IMR-90 (cell line): ENCODE measurements at places on chromosomes 4 and X. TPM values are rescaled to one million over a fixed set of nuclear protein-coding genes. Genes with fewer than 3 reads are reported as not detected.

Gene CA5B
- total RNA-seq: 4.7 and 5.4 TPM in 2 replicates

Gene INTS6L
- total RNA-seq: 2.7 and 3.9 TPM in 2 replicates

Gene PCDH19
- total RNA-seq: not detected in 2 replicates

Gene CXorf65
- not detected in 2 replicates for total RNA-seq

Gene MAGEA10
- not detected in 2 replicates for total RNA-seq

Gene HMGN5
- total RNA-seq: 0.72 and 0.83 TPM in 2 replicates

Gene GPRIN3
- under 0.01 TPM in 1 of 2 replicates, not detected in the other for total RNA-seq

GRCh38 chr4:56311299-56311975 lies 75.9 kb downstream of the AASDH start:
- no peak for DNase-seq
- H3K4me3 ChIP-seq: no peak overlapping the region
- H3K36me3 ChIP-seq: no peaks in the 10 kb centered on the region

GRCh38 chr4:3823496-3824341 lies 57.5 kb downstream of the ADRA2C start:
- no peak for DNase-seq
- no peaks in the 10 kb centered on the region for H3K4me1 ChIP-seq
- no peak overlapping the region for H3K27ac ChIP-seq
- no peak overlapping the region for H3K4me3 ChIP-seq
- H3K27me3 ChIP-seq: peaks cover 25% of the 10 kb centered on the region
